GM23248 (cell line): ENCODE measurements at places on chromosomes 4 and X. TPM values are rescaled to one million over a fixed set of nuclear protein-coding genes. Genes with fewer than 3 reads are reported as not detected.

The NLRP2B gene
- total RNA-seq, result not detected in 2 replicates

The IDUA gene
- total RNA-seq, result 26.3 and 30.7 TPM in 2 replicates

The NEUROG2 gene
- total RNA-seq, result not detected in 2 replicates

The C4orf51 gene
- not detected in 2 replicates for total RNA-seq
